ENCODE measurements at places on chromosomes 12 and 14. TPM values are rescaled to one million over a fixed set of nuclear protein-coding genes. Genes with fewer than 3 reads are reported as not detected.

GRCh38 chr14:93160353-93160801 lies 24.3 kb downstream of the MOAP1 start:
- no peak for DNase-seq
- no peaks in the 10 kb centered on the region for H3K36me3 ChIP-seq

- no peaks in the 10 kb centered on the region for H3K4me1 ChIP-seq
- no peaks in the 10 kb centered on the region for H3K27me3 ChIP-seq
- H3K4me3 ChIP-seq, result no peak overlapping the region
Measured at GRCh38 chr12:20123465-20123864, 244.9 kb upstream of the PDE3A start.

DNA sequence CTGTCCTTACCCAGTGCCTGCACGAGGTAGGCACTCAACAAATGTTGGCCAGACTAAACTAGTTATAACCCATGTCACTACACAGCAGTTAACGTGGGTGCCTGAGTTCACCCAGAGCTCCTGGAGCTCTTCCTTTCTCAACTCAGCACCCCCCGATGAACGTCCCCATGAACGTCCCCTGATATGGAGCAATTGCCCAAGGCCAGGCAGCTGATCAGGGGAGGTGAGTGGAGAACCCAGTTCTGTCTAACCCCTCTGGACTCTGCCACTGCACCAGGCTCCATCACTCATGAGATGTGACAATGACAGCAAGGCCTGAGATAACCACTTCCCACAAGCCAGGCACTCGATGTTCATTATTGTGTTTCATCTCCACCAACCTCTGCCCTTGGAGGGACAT lies 199.0 kb downstream of the BCL11B start:
- H3K27me3 ChIP-seq, result no peaks in the 10 kb centered on the region
- peaks cover 8% of the 10 kb centered on the region for H3K36me3 ChIP-seq
- DNase-seq, result no peak

GRCh38 chr14:67186172-67186768 lies 3.0 kb upstream of the GARIN2 start:
- H3K27ac ChIP-seq, result no peak overlapping the region
- H3K27me3 ChIP-seq, result peaks cover 13% of the 10 kb centered on the region
- DNase-seq, result no peak
- H3K4me3 ChIP-seq, result no peak overlapping the region

GRCh38 chr12:49111206-49111605 lies 559 bp upstream of the LMBR1L start:
- H3K4me1 ChIP-seq, result peaks cover 31% of the 10 kb centered on the region
- H3K4me3 ChIP-seq, result peak overlapping the region; percentile 97
- no peak for DNase-seq
- H3K36me3 ChIP-seq, result no peaks in the 10 kb centered on the region

Gene KLHL33
- 0.51 TPM for polyA plus RNA-seq

GRCh38 chr14:73749706-73750530 lies 35.7 kb upstream of the PNMA1 start:
- DNase-seq, result no peak
- peak overlapping the region; percentile 98 for H3K27ac ChIP-seq
- no peaks in the 10 kb centered on the region for H3K27me3 ChIP-seq
- no peaks in the 10 kb centered on the region for H3K36me3 ChIP-seq
- peaks cover 92% of the 10 kb centered on the region for H3K4me1 ChIP-seq

Gene SLCO1A2
- polyA plus RNA-seq, result not detected

- H3K36me3 ChIP-seq, result no peaks in the 10 kb centered on the region
- H3K4me1 ChIP-seq, result no peaks in the 10 kb centered on the region
- DNase-seq, result no peak
- H3K27ac ChIP-seq, result no peak overlapping the region
- no peaks in the 10 kb centered on the region for H3K27me3 ChIP-seq
Measured at GRCh38 chr12:82867762-82868500, 181.2 kb downstream of the TMTC2 start.

Gene NCAPD2
- polyA plus RNA-seq, result 25.5 TPM

DNA sequence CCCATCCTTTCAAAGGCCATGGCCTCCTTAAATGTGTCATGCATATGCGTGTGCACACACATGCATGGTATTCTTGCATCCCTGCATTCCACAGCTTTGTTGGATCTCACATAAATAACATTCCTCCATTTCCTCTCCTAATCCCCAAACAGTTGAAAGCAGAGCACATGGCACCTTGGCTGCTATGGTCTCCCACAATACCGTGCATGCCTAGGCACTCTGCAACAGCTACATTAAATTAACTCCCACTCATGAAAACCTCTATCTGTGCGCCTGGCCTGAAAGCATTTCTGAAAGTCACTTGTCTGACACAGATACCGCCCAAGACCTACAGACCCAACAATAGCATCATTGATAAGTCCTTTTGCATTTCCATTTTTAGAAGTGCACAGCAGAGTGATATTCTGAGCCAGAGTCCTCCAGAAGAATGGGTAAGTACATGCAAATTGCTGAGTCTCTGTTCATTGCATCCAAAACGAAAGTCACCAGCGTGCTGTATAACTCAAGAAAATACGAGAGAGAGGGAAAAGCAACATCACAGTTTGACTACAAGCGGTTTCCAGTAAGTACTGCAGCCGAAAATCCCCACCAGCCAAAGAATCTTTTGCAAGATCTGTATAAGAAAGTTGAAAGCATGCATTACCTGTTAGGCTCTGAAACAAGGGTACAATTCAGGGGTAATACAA lies 436 bp downstream of the ASB2 start:
- peaks cover 32% of the 10 kb centered on the region for H3K4me1 ChIP-seq
- DNase-seq, result no peak
- peaks cover 34% of the 10 kb centered on the region for H3K27me3 ChIP-seq
- H3K27ac ChIP-seq, result no peak overlapping the region
- peaks cover 24% of the 10 kb centered on the region for H3K36me3 ChIP-seq
- no peak overlapping the region for H3K4me3 ChIP-seq

Gene CLEC12A
- polyA plus RNA-seq, result 0.29 TPM

GRCh38 chr12:26534071-26534470 lies 298.9 kb downstream of the ITPR2 start:
- DNase-seq, result no peak
- H3K4me3 ChIP-seq, result no peak overlapping the region
- no peaks in the 10 kb centered on the region for H3K4me1 ChIP-seq
- H3K27me3 ChIP-seq, result no peaks in the 10 kb centered on the region
- H3K36me3 ChIP-seq, result peaks cover 20% of the 10 kb centered on the region
- H3K27ac ChIP-seq, result no peak overlapping the region

DNA sequence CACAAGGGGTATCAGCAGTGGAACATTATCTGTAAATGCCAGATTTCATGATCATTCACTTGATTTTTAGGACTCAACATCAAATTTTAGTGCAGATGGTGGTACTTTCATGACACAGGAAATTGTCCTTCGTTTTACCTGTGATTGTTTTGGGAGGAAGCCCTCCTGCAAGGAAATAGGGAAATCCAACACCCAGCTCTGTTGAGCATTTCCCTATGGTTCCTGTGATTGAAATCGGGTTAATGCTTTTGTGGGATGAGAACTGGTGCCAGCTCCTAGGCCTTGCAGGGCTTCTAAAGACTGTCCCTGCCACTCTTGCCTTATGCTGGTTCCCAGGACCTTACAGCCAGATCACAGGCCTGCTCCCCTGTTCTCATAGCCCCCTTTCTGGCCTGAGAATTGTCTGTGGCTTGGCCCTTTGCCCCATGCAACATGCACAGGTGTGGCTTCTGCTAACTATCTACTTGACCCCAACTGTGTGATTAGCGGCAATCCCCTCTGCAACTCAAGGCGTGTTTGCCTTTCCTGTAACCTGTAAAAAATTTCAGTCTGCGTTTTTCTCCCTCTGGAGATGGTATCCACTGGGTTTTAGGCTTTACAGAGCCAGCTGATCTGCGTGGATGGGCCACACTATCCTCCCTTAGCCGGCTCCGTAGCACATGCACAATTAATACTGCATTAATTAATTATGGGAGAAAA lies 112.5 kb downstream of the ETV6 start:
- H3K4me1 ChIP-seq, result peaks cover 85% of the 10 kb centered on the region
- no peak overlapping the region for H3K4me3 ChIP-seq
- H3K27me3 ChIP-seq, result no peaks in the 10 kb centered on the region
- H3K27ac ChIP-seq, result peak overlapping the region; percentile 91

- H3K36me3 ChIP-seq, result no peaks in the 10 kb centered on the region
- H3K4me1 ChIP-seq, result no peaks in the 10 kb centered on the region
- DNase-seq, result no peak
- H3K27ac ChIP-seq, result no peak overlapping the region
- no peak overlapping the region for H3K4me3 ChIP-seq
- no peaks in the 10 kb centered on the region for H3K27me3 ChIP-seq
Measured at GRCh38 chr12:65526311-65526710, 247.8 kb downstream of the MSRB3 start.

Gene WNT1
- not detected for polyA plus RNA-seq

DNA sequence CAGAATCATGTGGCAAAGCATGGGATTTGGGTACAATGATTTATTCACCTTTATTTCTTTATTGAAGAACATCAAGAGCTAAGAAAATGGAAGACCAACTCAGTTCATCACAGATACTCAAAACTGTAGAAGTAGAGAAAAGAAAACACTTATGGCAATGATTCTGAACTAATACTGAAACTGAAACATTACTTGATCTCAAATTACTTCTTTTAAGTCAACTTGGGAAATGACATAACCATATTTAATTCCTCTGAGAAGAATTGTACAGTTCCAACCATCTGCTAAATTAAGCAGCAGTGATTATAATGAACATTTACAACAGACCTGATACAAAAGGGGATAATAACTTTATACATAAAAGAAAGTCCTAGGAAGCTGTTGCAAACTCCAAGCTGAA lies 466.5 kb downstream of the TMTC2 start:
- no peak for DNase-seq
- H3K27me3 ChIP-seq, result no peaks in the 10 kb centered on the region
- no peaks in the 10 kb centered on the region for H3K36me3 ChIP-seq
- no peak overlapping the region for H3K4me3 ChIP-seq
- no peaks in the 10 kb centered on the region for H3K4me1 ChIP-seq
- no peak overlapping the region for H3K27ac ChIP-seq

DNA sequence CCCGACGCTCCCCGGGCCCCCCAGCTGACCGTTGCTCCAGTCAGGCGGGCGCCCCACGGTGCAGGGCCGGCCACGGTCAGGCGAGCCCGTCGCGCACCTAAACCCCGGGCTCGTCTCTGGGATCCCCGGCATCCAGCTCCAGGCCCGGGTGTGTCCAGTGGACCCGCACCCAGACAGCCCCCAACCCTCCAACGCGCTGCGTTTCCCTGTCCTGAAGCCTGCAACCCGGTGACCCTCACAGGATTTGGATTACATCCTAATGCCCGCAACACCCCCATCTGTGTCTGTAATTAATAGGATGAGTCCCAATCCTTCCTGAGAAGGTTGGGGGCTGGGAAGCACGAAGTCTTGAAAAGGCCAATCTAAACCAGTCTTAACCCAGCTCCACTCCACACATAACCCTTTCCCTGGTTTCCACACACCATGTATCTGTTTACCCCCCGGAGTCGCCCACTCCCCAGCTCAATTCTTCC lies 10.4 kb downstream of the CPNE6 start:
- H3K4me3 ChIP-seq, result peak overlapping the region; percentile 91

- no peak overlapping the region for H3K4me3 ChIP-seq
- no peaks in the 10 kb centered on the region for H3K36me3 ChIP-seq
Measured at GRCh38 chr12:177980-178828, 35.8 kb downstream of the SLC6A12 start.

DNA sequence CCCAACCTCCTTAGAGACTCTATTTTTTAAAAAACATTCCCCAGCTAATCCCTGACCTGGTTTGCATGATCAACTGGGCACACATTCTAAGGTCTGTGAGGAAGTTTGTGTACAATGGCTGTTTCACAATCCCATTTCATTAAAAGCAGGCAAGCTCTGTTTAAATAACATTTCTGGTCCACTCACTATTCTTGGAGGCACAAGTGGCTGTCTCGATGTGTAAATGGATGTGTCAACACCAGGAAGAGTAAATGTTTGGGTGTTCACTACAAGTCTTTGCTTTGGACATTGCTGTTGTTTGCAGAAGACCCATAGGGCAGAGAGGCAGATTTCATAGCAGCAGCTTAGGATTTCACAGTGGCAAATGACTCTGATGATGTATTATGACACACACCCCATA lies 98.3 kb downstream of the PDZRN4 start:
- H3K4me3 ChIP-seq, result no peak overlapping the region
- H3K4me1 ChIP-seq, result no peaks in the 10 kb centered on the region
- no peak for DNase-seq
- H3K27me3 ChIP-seq, result no peaks in the 10 kb centered on the region

DNA sequence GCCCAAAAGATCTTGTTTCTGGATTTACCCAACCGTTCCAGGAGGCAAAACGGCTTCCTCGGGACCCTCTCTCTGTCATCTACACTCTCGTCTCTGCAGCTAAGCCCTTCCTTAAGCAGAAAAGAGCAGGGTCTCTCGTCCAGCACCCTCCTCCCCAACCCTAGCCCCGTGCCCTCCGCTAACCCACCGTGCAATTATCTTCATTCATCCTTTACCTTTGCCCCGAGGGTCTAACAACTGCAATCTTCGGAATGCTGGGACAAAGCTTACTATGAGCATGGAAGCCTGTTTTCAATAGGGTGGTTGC lies 276 bp upstream of the BMAL2 start:
- no peak overlapping the region for H3K27ac ChIP-seq
- peak overlapping the region; percentile 90 for H3K4me3 ChIP-seq
- peaks cover 6% of the 10 kb centered on the region for H3K27me3 ChIP-seq
- no peak for DNase-seq

GRCh38 chr12:116939734-116940133 lies 29.0 kb downstream of the FBXW8 start:
- H3K27me3 ChIP-seq, result no peaks in the 10 kb centered on the region
- H3K4me3 ChIP-seq, result no peak overlapping the region

GRCh38 chr14:96940009-96940408 lies 142.8 kb downstream of the VRK1 start:
- no peak overlapping the region for H3K4me3 ChIP-seq
- no peaks in the 10 kb centered on the region for H3K27me3 ChIP-seq
- DNase-seq, result no peak
- no peaks in the 10 kb centered on the region for H3K36me3 ChIP-seq
- H3K27ac ChIP-seq, result no peak overlapping the region
- peaks cover 21% of the 10 kb centered on the region for H3K4me1 ChIP-seq

DNA sequence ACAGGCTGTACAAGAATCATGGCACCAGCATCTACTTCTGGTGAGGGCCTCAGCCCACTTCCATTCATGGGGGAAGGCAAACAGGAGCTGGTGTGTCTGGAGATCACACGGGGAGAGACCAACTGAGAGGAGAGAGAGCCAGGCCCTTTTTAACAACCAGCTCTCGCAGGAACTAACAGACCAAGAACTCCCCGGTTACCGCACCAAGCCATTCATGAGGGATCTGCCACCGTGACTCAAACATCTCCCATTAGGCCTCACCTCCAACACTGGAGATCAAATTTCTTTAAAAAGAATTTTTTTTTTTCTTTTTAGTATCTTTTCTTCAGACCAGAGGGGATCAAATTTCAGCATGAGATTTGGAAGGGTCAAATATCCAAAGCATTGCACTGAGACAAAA lies 16.7 kb upstream of the AQP2 start:
- H3K27ac ChIP-seq, result no peak overlapping the region
- no peaks in the 10 kb centered on the region for H3K4me1 ChIP-seq
- peaks cover 8% of the 10 kb centered on the region for H3K27me3 ChIP-seq
- DNase-seq, result no peak

Gene KIF26A
- polyA plus RNA-seq, result not detected

DNA sequence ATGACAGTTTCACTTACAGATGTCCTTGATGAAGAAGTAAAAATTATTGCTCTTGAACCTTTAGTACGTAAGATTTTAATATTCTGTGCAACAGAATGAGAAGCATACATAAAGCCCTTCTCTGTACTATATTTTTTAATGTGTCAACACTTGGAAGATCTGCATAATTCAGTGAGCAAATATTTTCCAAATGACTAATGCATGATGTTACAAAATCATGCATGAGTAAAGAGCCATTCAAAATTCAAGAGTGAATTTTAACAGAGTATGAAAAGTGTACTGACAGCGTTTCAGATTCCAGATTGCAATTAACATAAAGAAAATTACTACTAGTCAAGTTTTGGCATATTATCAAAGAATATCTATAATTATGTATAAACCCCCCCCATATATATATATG lies 101.4 kb upstream of the BBS10 start:
- no peak overlapping the region for H3K4me3 ChIP-seq
- no peaks in the 10 kb centered on the region for H3K27me3 ChIP-seq
- H3K36me3 ChIP-seq, result peaks cover 17% of the 10 kb centered on the region
- no peak overlapping the region for H3K27ac ChIP-seq
